NCI-H1694 (cell line): ENCODE measurements at places on chromosomes 4 and X.

DNA sequence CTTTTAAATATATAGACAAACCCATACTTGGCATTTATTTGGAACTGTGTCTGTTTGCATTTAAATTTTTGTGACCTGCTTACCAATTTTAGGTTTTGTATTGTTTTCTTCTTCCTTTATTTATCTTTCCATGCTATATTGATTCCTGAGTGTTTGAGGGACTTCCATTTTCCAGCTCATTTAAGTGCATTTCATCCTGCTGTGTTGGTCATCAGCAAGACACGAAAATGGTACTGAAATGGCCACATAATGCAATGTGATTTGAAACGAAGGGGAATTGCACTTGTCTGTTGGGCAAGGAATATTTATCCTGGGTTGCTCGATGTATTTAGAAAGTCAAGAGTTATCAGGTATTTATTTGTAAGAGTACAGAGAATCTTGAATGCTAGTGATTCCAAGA lies 524.3 kb upstream of the MAGEB2 start:
- DNase-seq: no peak

DNA sequence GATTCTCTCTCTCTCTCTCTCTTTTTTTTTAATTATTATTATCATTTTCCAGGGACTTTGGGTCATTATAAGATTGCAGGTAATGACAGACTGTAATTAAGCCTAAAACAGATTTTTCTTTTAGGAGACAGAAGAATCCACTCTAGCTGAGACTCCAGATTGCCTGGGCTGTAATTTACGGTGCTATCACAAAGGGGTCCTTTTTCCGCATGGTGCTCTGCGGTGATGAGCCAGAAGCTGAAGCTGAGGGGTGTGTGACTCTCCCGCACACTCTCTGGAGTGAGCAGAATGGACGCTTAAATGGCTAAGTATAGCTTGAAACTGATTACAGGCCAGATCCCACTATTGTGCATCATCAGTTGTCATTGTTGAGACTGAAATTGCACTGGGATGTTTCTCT lies 50.0 kb downstream of the LGI2 start:
- DNase-seq: no peak

- no peak for DNase-seq
Observed at GRCh38 chr4:67151376-67152343, 393.6 kb downstream of the CENPC start.

- no peak for DNase-seq
Observed at GRCh38 chr4:142369141-142369540, 477.0 kb downstream of the INPP4B start.

DNA sequence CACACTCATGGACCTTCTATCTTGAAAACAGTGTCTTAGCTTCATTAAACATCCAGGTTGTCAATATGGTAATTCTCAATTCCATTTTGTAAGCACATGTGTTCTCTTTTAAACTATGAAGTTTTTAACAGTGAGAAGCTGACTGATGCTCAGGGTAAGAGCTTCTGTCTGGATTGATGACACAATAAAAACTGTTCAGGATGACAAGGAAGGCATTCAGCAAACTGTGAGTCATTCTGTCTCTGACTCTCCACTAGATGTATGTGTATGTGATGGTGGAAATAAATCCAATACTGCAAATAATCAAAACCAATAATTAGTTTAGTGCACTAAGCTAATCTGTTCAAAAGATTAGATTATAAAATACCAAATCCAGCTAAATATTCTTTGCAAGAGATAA lies 115.3 kb upstream of the ARX start:
- no peak for DNase-seq

- no peak for DNase-seq
Observed at GRCh38 chr4:159358226-159358625, 255.3 kb downstream of the RAPGEF2 start.

DNA sequence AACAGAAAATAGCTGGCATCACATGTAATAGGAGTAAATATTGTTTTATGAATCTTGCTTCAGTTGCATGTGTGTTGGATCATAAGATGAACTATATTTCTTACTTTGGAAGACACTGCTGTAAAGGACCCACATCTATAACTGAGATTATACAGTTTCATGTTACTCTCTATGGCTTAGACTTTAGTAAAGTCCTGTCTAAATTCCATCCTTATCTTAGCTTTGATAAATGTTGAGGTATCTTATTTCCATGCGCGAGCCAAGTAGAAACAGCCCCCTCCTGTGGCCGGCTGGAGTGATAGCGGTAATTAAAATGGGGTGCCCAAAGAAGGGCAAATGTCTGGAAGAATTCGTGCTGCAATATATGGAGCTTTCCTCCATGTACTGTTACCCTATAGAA lies 43.0 kb downstream of the CCDC158 start:
- DNase-seq: no peak

- DNase-seq: no peak
Observed at GRCh38 chr4:127856813-127857447, 23.8 kb upstream of the PLK4 start.

- no peak for DNase-seq
Observed at GRCh38 chr4:3470244-3471097, 7.4 kb downstream of the DOK7 start.

DNA sequence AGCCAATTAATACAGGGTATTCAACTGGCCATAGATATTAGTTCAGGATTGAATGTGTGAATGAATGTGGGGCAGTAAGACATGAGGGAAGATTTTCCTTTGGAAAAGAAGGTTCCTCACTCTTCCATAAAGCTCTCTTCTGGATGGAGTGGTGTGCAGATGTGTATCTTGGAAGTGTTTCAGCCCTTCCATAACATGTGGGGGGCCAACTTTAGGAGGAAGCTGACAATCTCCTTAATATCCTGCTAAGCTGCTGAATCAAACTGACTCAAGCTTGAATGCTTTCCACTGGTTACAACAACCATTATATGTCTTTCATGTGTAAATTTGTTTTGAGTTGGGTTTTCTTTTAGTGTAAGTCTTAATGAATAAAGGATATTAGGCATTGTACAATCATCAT lies 40.3 kb downstream of the FANCB start:
- no peak for DNase-seq

DNA sequence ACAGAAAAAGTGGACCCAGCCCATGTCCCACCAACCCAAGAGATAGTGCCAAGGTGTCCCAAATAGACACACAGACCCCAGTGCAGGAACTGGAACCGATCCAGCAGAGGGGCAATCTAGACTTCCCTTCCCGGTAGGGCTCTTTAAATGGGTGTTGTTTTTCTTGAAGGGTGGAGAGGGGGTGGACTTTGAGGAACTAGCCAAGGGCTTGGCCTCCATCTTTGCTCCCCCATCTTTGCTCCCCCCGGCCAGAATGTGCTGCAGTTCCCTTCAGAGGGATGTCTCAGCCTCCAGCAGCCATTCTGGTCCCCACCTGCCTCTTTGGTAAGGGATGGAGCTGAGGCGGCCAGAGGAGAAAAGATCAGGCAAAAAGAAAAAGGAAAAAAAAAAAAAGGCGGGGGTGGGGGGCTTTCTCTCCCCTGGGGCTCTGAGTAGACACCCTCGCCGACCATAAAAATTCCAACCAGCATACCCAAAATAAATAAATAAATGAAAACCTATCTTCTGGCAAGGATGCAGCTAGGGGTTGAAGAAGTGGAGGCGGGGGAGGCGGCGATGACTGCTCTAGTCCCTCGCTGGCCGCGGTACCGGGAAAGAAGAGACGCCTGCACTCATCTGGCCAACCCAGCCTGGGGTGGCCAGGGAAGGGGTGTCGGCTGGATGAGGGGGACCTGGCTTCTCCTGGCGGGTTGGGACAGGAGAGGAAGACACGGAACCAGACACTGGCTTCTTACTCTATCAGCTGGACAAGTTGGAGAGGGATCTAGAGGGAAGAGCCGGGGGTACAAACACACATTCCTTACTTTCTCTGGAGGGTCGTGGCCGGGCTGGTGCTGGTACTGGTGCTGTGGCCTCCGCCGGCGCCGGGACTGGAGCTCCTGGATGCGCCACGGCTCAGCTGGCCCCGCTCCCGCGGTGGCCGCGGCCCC lies 38.5 kb upstream of the IQSEC2 start:
- no peak for DNase-seq

DNA sequence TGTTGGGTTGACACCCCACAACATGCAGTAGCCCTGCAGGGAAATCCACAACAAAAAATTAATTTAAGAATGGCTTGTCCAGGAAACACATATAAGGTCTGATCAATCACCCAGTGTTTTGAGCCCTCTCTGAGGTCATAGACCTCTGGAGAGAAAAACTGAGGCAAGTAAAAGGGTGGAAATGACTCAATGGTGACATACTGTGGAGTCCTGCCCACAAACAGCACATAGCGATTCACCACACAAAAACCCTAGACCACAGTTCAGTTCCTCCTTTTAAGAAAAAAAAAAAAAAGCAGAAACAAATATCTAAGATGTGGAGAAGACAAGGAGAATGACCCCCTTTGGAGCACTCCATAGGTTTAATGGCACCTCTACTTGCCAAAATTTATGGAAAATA lies 2691.0 kb downstream of the PCDH7 start:
- no peak for DNase-seq

GRCh38 chr4:42296196-42296595 lies 101.1 kb upstream of the SHISA3 start:
- DNase-seq: no peak

- no peak for DNase-seq
Observed at GRCh38 chr4:88672987-88673386, 24.6 kb downstream of the NAP1L5 start.

DNA sequence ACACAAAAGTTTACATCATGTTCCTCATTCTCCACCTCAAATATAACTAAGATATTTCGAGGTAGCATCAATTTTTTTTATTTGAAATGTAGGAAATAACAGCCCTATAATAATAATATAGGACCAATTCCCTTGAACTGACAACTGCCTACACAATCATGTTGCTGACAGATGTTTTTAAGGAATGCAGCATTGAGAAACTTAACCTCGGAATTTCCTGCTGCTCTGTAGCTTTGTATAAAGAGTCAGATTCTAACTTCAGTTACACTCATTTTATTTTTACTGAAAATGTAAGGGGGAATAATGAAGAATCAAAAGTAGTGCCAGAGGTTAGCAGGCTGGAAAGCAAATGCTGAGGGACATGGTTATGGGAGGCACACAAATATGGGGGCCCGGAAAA lies 235.8 kb downstream of the RBMX2 start:
- no peak for DNase-seq

DNA sequence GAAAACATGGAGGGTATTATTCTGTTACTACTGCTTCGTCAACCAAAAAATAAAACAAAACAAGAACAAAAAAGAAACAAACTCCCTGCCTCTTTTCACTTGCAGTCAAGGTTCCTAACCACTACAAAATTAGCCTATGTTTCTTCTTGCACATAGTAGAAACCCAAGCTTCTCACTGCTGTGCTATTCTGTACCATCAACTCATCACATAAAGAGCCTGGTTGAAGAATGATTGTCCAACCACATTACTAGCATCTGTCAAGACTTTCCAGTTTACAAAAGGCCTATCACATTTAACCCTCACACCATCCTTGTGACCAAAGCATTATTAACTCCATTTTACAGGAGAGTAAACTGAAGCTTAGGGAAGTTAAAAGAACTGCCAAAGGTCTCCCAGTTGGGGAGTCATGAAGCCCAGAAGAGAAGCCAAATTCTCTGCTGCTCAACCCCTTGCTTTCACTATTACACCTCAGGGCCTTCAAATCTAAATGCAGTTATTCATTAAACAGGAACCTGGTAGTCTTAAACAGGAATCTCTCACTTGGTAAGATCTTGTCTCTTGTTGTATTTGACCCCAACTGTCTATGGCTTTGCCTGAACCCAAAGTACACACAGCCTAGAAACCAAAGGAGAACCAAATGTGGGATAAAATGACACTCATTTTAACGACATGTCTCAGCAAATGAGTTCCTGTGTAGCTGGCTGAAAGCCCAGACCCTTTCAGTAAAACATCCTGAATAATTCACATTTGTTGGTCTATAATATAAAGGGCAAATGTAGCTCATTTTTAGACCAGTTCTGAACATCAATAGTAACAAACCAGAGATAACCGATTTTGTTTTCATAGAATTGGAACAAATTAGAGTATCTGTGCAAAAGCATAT lies 8.6 kb downstream of the F9 start:
- DNase-seq: no peak

DNA sequence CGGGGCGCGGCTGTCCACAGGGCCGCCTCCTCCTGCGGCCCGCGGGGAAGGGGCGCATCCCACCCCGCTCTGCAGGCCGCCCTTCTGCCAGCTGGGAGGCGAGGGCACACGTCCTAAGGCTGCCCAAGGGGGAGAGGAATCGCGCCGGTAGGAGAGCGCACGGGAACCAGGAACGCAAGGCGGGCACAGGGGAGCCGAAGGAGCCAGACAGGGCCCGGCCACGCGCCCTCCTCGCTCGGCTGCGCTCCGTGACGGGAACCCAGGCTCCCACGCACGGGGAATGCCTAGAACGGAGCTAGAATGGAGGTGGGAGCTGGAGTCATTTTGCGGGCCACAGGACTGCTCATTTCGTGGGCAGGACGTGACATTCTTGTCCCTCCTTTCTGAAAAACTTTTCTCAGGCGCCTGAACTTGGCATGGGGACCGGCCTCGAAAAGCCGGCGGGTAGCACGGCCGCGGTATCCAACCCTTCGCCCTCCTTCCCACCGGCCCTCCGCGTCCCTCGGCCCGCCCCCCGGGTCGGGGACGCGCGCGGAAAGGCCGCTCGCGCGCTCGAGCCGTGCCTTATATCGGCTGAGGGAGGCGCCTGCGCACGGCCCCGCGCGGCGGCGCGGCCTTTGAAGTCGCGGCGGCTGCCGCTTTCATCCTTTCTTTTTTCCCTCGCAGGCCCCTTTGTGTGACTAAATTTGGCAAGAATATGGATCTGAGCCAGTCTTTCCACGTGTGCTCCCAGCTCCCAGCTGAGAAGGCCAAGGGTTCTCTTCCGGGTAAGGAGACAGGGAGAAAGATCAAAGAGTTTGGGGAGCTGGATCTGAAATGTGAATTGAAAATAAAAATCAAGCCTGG lies 4.2 kb upstream of the LEF1 start:
- no peak for DNase-seq

GRCh38 chrX:21778236-21778635 lies 20.3 kb upstream of the SMPX start:
- no peak for DNase-seq
